ENCODE measurements at places on chromosomes 11 and 22.

DNA sequence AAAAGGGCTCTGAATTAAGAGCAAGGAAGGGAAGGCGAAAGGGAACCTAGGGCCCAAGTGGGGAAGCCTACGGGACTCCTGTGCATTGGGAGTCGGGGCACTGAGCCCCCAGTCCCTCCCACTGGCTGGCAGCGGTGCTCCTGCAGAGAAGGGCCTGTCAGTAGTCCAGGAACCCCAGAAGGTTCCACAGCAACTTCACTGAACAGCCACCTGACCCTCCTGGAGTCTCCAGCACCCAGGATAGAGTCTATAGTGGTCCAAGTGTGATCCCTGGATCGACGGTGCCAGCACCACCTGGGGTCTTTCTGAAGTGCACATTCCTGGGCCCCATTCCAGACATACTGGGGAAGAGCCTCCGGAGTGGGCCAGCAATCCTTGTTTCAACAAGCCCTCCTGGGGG lies 100.0 kb upstream of the B3GAT1 start:
- no peak for DNase-seq

DNA sequence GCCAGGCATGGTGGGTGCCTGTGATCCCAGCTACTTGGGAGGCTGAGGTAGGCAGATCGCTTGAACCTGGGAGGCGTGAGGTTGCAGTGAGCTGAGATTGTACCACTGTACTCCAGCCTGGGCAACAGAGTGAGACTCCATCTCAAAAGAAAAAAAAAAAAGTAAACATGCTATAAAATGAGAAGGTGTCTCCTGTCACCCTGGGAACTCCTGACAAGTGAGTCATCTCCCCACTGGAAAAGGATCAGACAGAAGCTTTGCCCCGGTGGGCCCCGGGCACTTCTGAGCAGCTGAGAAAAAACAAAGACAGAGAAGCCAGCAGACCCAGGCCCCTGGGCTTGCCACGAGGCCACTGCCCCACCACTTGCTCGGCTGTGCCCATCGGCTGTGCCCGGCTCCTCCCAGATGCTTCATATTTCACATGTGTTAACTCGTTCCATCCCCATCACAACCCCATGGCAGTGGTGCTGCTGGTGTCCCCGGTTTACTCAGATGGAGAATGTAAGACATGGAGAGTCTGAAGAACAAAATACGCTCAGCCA lies 22.3 kb downstream of the TTLL1 start:
- DNase-seq, result no peak

DNA sequence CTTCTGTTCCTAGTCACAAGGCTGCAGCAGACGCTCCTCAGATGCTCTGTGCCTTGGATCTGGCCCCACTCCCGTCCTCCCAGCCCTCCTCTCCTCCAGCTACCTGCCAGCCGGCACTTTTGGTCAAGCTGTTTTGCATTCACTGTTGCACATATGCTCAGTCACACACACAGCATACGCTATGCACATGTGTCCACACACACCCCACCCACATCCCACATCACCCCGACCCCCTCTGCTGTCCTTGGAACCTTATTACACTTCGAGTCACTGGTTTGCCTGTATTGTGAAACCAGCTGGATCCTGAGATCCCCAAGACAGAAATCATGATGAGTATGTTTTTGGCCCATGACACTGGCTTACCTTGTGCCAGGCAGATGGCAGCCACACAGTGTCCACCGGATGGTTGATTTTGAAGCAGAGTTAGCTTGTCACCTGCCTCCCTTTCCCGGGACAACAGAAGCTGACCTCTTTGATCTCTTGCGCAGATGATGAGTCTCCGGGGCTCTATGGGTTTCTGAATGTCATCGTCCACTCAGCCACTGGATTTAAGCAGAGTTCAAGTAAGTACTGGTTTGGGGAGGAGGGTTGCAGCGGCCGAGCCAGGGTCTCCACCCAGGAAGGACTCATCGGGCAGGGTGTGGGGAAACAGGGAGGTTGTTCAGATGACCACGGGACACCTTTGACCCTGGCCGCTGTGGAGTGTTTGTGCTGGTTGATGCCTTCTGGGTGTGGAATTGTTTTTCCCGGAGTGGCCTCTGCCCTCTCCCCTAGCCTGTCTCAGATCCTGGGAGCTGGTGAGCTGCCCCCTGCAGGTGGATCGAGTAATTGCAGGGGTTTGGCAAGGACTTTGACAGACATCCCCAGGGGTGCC lies 109.8 kb downstream of the BCR start:
- no peak for DNase-seq

DNA sequence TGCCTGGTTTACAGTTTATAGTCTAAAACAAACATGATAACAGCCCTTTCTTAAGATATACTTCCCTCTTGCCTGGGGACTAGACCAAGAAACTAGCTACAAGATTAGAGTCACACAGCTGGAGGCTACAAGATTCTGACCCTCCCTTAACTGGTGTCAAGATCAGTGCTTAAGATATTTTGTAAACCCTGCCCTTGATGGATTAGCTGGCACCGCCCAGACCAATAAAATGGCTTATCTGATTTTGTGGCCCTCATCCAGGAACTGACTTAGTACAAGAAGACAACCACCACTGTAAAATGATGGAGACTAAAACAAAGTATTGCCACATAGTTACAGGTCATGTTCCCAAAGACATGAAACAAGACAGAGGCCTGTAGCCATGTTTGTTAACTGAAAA lies 53.4 kb downstream of the FAM181B start:
- no peak for DNase-seq

DNA sequence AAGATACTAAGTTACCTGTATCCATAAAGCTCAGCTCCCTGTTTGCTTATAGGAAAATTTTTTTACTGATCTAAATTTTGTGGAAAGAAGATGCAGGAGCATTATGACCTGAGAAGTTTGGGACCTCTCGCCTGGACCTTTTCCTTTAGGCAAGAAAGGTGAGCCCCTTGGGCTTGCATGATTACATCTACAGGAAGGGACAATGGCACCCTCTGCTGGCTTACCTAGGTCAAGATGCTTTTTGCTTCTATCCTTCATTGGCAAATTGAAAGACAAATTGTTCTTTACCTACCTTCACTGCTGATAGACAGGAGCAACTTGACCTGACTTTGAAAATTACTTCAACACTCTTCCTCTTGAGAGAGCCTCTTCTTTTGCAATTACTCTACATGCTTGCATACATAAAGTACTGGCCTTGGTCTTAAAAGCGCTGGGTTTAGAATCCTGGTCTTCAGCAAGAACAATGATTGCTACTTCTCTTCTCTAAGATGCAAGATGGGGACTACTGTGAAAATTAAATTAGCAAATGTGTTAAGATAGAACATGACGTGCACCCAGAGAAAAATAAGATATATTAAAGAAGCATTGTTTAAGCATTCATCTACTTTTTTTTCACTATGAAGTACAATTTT lies 147.2 kb downstream of the TRPC6 start:
- no peak for DNase-seq

- peak; percentile 89 for DNase-seq
Observed at GRCh38 chr11:124724979-124725718, 14.6 kb upstream of the NRGN start.

DNA sequence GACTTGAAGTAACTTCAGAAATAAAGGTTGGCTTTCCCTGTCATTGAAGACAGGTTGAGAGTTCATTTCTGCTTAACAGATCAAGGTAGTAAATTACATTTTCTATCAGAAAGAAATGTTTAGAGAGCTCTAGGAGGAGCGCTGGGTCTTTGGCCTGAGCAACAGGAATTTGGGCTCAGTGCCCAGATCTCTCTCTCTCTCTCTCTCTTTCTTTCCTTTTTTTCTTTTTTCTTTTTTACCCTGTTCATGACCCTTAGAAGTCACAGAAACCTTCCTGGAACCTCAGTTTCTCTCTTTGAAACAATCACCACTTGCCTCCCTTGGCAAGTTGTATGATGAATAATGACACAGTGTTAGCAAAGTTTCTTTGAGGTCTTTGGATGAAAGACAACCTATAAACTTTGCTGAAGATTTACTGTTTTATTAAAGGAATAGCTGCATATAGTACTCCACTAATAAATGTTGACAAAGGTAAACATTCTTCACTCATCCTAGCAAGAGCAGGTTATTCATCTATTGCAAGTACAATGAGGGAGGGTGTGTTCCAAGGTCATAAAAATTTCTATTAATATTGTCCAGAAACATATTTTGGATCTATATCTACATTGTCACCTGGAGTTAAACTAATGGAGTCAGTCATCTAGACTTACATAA lies 35.5 kb upstream of the RASSF10 start:
- no peak for DNase-seq

DNA sequence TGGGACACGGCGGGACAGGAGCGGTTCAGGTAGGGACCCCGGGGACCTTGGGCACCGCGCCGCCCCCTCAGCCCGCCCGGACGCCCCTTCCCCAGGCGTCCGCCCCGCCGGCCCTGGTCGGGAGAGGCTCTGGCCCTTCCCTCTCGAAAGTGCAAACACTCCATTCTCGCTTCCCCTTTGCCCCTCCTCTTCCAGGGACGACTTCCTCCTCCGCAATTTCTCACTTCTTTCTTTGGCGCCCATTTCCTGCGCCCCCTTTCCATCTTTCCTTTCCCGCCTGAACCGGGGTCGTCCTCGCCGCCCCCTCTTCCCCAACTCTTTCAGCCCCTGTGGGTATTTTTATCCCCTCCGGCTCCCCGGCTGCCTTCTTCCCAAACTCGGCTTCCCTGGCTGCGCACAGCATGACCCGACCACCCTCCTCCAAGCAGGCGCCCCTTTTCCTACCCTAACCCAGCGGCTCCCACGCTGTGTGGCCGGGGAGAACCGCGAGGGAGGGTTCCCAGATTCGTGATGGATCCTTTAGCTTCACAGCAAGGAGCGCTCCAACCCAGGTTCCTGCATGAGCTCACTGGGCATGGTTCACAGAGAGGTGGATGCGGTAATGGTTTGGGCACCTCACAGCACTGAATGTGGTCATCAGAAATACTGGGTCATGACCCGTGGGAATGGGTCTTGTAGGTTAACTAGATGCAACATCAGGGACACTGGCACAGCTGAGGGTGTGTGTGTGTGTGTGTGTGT lies 689 bp downstream of the RAB39A start:
- peak; percentile 56 for DNase-seq

DNA sequence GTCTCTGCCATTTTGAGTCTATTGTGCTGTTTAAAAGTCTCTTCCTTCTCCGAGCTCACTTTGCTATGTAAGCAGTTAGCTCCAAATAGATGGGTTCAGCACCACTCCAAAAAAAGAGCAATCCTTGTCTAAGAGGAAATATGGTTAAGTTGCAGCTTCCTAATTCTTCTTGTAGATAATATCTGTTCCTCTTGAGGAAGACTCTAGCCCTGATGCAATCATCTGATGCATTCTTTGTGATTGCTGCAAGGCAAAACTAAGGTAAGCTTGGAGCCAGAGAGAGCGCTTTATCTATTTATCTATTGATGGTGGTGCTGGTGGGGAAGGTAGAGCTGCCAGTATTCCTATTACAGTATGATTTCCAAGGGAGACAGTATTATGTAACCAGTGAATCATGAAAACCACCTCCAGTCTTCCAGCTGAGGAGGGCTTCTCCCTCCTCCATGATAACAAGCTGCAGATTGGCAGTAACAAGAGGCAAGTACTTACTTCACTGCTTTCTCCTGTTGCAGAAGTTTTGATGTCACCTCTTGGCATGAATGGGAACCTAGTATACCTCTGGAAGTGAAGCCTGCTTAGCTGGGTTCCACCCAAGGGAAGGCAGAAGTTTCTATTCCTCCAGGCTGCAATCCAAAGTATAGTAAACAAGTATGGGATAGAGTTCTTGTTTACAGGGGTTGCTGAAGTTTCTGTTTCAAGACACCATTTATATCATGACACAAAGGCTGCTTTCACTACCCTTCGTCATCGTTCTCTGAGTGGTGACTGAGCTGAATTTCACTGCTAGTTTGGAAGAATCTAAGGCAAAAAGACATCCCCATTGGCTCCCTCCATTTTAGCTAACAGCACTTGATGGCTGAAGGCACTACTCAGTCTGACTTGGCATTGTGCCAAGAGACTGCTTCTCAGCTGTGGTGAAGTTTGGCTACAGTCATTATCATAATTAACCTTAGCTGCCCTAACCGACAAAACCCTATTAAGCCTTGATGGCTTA lies 49.7 kb downstream of the FDX1 start:
- DNase-seq, result no peak

GRCh38 chr22:33605666-33606065 lies 314.6 kb downstream of the LARGE1 start:
- DNase-seq, result no peak

- no peak for DNase-seq
Observed at GRCh38 chr11:83557653-83558052, 271.5 kb upstream of the CCDC90B start.

DNA sequence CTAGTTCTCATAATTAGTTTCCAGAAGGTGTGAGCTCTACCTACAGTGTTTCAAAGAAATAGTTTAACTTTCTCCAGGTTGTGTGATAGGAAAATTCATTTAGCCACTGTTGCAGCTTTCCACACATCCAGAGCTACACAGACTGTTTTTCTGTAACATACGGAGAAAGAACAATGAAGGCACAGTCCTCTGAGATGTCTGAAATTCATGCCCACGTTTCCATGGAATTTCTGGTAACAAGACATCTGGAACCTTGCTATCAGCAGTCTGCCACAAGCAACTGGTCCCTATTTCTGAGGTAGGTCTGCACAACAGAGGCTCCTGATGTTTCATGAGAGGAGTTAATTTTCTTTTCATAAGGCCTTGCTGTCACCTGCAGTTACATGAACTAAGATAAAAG lies 273.3 kb upstream of the C11orf87 start:
- no peak for DNase-seq

- no peak for DNase-seq
Observed at GRCh38 chr11:79080551-79080950, 360.3 kb downstream of the TENM4 start.

DNA sequence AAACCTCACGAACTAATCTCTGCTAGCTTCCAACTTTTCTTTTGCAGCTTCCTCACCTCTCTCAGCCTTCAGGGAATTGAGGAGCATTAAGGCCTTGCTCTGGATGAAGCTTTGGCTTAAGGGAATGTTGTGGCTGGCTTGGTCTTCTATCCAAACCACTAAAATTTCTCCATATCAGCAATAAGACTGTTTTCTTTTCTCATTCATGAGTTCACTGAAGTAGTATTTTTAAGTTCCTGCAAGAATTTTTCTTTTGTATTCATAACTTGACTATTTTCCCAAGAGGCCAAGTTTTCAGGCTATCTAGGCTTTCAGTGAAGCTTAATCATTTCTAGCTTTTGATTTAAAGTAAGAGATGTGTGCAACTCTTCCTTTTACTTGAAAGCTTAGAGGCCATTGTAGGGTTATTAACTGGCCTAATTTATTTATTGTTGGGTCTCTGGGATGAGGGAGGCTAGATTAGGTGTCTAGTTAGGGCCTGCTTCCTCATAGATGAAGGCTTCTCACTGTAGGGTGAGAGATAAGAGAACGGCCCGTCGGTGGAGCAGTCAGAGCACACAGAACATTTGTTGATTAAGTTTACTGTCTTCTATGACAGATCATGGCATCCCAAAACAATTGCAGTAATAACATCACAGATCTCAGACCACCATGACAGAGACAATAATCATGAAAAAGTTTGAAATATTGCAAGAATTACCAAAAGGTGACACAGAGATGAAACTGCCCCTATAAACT lies 33.2 kb downstream of the CSF2RB start:
- no peak for DNase-seq
